ENCODE measurements at places on chromosomes 3 and 15.

- DNase-seq: no peak
Measured at GRCh38 chr3:61974662-61975061, 398.7 kb downstream of the FEZF2 start.

DNA sequence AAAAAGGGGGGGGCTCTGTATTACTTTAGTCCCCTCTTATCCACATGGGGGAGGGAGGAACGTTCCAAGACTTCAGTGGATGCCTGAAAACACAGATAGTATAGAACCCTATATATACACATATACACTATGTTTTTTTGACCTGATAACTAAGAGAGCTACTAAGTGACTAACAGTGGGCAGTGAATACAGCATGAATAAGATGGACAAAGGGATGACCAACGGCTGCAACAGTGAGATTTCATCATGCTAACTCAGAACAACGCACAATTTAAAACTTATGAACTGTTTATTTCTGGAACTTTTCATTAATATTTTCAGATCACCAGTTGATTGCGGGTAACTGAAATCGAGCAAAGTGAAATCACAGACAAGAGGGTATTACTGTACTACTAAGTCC is 7.3 kb downstream of the DCUN1D1 start:
- DNase-seq: no peak

DNA sequence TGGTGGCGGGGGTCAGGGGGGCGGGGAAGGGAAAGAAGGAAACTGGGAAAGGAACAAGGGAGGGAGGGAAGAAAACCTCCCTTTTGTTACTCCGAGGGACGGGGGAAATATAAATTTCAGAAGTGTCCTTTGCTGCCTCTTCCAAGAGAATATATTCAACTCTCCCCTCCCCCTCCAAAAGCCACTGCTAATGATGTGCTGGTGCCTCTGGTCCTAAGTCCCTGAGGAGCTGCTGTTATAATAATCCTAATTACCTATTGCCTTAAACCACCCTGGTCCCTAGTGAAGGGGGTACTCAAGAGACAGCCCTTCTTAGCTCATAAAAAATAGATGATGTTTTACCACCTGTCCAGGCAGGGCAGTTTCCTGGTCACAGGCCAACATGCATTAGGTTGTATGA is 118.3 kb upstream of the TRIM42 start:
- DNase-seq: no peak

DNA sequence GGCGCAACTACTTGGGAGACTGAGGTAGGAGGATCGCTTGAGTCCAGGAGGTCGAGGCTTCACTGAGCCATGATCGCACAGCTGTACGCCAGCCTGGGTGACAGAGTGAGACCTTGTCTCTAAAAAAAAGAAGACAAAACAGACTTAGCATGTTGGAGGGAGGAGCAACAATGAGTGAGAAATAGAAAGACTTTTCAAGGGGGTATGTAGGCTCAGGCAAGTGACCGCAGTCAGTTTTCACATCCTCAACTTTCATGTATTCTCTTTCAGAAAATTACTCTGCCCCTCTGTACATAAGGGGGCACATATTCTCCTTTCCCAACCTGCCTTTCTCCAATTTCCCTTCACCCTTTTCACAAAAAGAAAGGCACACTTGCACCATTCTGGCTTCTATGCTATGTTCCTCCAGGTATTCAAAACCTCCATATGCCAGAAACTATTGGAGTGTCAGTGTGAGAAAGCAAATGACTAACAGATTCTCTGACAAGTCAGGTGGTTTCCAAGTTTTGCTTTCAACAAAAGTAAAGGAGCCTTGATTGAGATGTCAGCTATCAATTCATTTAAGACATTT is 7.6 kb downstream of the NSUN3 start:
- no peak for DNase-seq

GRCh38 chr3:157544501-157545130 is 41.4 kb upstream of the VEPH1 start:
- no peak for DNase-seq
